ENCODE measurements at places on chromosomes 2 and 18.

- DNase-seq = no peak
Measured at GRCh38 chr2:43839776-43840564, 1.2 kb downstream of the ABCG8 start.

- no peak for DNase-seq
Measured at GRCh38 chr2:24616616-24617015, 125.6 kb downstream of the NCOA1 start.

GRCh38 chr2:33453905-33454479 is 22.5 kb upstream of the RASGRP3 start:
- no peak for DNase-seq

GRCh38 chr2:235811446-235812184 is 317.8 kb downstream of the AGAP1 start:
- no peak for DNase-seq

- no peak for DNase-seq
Measured at GRCh38 chr2:221931251-221931991, 359.3 kb upstream of the EPHA4 start.

- DNase-seq = no peak
Measured at GRCh38 chr2:179745635-179746256, 115.7 kb downstream of the ZNF385B start.

DNA sequence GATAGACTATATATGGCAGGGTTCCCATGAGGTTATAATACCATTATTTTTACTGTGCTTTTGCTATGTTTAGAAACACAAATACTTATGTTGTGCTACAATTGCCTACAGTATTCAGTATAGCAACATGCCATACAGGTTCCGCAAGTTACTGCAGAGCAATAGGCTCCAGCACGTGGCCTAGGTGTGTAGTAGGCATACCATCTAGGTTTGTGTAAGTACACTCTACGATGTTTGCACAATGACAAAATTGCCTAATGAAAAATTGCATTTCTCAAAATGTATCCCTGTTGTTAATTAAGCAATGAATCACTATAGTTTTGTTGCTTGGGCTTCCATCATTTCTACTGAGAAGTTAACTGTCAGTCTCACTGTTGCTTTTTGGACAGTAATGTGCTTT is 9.8 kb downstream of the CD302 start:
- DNase-seq = no peak

GRCh38 chr2:139033300-139033699 is 253.1 kb upstream of the NXPH2 start:
- no peak for DNase-seq

DNA sequence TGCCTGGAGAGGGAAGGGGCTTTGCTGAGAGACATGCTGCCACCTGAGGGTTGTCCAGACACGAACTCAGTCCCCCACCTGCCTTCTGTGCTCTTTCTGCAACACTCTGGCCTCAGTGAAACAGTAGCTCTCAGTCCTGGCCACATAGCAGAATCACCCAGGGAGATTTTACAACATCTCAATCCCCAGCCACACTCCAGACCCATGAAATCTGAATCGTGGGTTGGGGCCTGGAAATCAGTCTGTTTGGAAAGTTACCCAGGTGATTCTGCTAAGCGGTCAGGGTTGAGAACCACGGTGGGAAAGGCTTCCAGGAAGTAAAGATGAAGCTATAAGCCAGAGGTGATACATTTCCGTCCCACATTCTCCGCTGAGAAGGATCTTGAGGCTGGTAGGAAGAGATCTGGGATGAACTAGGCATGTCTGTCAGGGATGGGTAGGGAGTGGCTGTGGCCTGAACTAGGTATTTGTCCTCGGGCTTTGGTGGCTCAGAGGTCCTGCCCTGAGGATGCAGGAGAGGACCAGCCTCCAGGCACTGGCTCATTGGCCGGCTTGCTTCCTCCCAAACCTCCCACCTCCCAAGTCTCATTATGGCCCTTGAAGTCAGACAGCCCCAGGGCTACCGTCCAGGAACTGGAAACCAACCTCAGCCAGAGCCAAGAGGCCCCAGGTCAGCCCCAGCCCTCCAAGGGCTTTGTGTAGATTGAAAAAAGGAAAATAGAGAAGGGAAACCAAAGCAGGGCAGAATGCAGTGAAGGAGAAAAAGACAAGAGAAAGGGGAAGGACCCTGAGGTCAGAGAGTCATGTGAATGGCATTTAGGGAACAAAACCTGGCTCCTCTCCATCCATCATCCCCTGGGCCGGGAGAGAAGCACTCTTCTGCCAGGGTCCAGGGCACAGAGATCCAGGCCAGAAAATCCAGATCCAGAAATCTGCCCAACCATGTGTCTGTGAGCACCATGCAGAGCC is 119.6 kb downstream of the ZFP36L2 start:
- DNase-seq = peak; percentile 66

- no peak for DNase-seq
Measured at GRCh38 chr2:49798570-49798969, 644.3 kb upstream of the FSHR start.

- no peak for DNase-seq
Measured at GRCh38 chr2:214328941-214329340, 81.9 kb upstream of the VWC2L start.

DNA sequence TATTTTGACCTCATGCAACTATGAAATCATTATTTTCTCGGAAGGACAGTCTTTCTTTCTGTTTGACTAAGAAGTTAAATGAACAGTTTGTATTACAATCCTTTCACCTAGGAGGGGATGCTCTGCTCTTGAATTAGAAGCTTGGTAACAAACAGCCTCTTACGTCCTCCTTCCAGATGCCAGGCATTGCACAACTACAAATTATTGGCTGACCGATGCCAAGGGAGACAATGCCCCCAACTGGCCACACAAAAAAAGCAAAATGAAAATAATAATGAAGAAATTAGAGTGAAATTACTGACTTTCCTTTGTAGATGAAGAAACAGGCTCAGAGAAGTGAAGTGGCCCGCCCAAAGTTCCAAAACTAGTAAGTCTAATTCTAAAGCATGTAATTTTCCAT is 177.9 kb downstream of the CYRIA start:
- peak; percentile 87 for DNase-seq

GRCh38 chr2:222561817-222562645 is 93.9 kb downstream of the FARSB start:
- peak; percentile 70 for DNase-seq

DNA sequence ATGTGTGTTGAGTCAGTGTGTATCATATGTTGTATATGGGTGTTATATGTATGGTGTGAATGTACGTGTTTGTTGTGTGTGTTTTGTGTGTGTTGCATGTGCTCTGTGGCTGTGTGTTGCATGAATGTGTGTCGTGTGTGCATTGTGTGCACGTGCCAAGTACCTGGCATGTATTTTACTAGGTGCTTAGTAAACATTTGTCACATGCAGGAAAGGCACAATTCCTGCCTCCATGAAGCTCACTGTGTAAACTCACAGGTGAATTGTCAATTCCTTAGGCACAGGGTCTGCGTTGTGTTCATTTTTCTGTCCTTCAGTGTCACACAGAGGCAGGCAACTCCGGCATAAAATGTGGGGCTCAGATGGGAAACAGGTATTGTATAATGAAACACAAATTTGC is 22.3 kb upstream of the IL1R1 start:
- no peak for DNase-seq

DNA sequence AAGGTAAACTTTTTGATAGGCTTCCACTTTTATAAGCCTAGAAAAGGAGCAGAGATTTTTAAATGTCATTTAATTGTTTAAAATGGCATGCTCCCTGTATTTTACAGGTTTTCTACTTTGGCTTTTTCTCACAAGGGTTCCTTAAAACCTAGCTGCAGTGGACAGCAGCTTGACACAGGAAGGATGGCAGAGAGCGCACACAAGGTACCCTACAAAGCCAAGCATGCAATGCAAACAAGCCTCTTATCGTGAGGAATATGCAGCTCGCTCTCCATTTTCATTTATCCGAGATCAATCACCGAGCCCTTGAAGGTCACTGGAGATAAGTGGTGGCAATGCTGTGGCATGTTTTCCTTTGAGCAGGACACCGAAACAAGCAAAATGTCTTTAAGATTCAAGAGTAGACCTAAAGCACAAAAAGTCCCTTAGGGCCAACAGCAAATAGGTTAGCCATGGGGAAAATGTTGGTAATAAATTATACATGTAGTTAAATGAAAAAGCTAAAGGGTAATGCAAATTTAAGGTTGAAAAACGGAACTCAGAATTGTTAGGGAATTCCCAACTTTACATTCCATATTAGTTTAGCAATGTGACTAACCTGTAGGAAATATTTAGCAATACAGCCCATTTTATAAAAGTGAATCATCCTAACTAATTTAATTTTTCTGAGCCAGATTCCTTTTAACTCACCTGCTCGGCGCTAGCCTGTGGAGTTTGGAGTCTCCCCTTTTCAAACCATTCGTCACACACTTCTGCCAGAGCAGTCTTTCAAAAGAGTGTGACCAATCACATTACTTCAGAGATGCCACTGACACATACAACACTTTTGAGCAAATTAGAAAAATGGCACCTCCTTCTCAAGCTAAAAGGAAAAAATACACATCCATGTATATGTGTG is 337.9 kb upstream of the PKDCC start:
- DNase-seq = no peak

DNA sequence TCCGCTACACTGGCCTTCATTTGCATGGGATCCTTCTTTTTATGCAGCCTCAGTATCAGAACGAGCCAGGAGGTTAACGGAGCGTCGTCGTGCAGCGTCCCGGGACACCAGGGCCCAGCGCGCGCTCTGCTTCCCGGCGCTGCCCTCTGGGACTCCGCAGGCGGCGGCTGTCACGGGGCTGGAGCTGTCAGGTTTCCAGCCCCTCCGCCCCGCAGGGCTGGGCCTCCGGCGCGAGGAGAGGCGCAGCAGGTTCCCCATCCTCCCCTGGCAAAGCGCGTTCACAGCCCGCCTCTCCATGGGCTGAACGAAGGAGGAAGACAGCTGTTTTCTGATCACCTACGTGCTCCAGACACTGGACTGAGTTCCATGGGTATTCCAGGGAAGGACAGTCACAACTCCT is 12.5 kb upstream of the PAX8 start:
- DNase-seq = no peak

- DNase-seq = peak; percentile 80
Measured at GRCh38 chr2:45578056-45578843, 32.8 kb downstream of the SRBD1 start.

- DNase-seq = no peak
Measured at GRCh38 chr2:64793701-64794100, 140.0 kb upstream of the SERTAD2 start.

- DNase-seq = no peak
Measured at GRCh38 chr2:84652431-84652830, 136.1 kb downstream of the DNAH6 start.

DNA sequence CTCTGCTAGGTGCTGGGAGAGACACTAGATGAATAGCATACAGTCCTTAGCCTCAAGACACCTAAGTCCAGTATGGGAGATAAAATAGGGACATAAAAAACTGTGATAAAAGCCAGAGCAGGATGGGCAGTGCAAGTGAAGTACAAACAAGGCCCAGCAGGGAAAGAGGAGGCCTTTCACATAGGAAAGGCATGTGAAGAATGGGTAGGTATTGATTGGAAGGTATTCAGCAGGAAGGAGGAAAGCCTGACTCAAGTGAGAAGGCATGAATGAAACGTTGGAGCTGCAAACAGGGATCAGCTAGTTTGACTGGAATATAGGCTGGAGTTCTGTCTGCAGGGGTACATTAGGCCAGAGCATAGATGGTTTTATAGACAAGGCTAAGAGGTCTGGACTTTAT is 11.0 kb upstream of the CXCR4 start:
- no peak for DNase-seq

- no peak for DNase-seq
Measured at GRCh38 chr2:32242331-32242730, 22.4 kb downstream of the NLRC4 start.

GRCh38 chr2:71865391-71865965 is 282.2 kb downstream of the CYP26B1 start:
- no peak for DNase-seq

DNA sequence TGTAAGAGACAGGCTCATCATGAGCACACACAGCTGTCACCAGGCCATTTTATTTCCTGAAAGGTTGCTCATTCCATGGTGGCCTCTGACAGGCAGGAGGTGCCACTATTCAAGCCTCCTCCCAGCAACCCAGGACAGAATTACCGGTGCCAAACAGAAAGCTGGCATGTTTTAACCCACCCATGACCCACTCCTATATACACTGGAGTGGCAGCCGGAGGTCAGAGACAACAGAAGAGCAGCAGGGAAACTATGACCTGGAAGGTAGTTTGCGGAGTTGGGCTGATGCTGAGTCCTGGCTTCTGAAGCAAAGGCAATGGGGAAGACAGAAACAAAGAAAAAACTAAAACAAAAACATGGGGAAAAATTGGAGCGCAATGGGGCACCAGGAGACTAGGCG is 2.3 kb downstream of the RFTN2 start:
- no peak for DNase-seq

GRCh38 chr18:27724362-27724761 is 452.6 kb downstream of the CDH2 start:
- no peak for DNase-seq

DNA sequence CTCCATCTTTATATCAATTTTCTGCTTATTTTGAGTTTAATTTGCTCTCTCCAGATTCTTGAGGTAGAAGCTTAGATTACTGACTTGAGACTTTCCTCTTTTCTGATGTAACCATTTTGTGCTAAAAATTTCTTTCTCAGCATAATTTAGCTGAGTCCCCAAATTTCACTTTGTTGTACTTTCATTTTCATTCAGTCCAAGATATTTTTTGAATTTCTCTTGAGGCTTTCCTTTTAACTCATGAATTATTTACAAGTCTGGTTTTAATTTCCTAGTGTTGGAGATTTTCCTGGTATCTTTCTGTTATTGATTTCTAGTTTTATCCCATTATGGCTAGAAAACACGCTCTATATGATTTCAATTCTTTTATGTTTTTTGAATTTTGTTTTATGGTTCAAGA is 144.7 kb upstream of the PGAP1 start:
- no peak for DNase-seq

DNA sequence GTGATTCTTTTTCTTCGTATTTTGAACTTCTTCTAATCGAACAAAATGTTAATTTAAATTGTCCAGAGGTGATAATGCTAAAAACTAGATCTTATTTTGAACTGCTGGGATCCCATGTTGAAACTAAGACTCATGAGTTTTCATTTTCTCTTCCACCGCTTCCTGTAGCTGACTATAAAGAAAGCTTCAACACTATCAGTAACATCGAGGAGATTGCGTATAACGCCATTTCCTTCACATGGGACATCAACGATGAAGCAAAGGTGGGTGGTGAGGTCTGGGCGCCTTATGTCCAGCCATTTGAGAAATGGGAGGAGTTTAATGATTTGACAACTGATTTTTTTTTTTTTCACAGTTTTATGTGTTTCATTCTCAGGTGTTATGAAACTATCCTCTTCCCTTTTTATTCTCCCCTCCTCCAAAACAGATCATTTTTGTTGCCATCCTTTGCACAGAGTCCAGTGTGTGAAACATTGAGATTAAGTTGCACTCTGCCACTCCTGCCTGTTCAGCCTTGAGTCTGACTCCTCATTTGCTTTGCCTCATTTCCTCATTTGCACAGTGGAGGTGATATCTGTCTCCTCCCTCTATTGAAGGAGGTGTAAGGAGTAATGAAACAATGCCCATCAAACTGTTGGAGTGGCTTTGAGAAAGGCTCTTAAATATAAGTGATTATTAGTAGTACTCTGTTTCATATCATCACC is 13.8 kb downstream of the GRHL1 start:
- DNase-seq = no peak
